ENCODE measurements at places on chromosomes 4 and X.

DNA sequence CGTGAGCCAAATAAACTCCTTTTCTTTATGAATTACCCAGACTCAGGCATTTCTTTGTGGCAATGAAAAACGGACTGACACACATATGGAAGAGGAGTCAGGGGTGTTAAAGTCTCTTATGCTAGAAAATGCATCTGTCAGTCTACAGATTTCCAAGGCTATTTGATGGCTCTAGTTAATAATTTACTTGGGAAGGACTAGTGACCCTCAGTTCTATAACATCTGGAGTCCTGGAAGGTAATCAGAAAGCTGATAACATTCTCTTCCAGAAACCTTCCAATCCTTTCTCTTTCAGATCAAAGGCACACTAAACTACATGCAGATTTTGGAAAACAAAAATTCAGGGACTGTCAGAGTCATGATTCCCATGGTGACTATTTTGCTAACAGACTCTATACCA is 142.0 kb upstream of the TEX13D start:
- no peak for DNase-seq

- DNase-seq, result no peak
Measured at GRCh38 chr4:87122252-87122651, 98.2 kb downstream of the KLHL8 start.

- no peak for DNase-seq
Measured at GRCh38 chr4:17726911-17727310, 54.5 kb downstream of the FAM184B start.

DNA sequence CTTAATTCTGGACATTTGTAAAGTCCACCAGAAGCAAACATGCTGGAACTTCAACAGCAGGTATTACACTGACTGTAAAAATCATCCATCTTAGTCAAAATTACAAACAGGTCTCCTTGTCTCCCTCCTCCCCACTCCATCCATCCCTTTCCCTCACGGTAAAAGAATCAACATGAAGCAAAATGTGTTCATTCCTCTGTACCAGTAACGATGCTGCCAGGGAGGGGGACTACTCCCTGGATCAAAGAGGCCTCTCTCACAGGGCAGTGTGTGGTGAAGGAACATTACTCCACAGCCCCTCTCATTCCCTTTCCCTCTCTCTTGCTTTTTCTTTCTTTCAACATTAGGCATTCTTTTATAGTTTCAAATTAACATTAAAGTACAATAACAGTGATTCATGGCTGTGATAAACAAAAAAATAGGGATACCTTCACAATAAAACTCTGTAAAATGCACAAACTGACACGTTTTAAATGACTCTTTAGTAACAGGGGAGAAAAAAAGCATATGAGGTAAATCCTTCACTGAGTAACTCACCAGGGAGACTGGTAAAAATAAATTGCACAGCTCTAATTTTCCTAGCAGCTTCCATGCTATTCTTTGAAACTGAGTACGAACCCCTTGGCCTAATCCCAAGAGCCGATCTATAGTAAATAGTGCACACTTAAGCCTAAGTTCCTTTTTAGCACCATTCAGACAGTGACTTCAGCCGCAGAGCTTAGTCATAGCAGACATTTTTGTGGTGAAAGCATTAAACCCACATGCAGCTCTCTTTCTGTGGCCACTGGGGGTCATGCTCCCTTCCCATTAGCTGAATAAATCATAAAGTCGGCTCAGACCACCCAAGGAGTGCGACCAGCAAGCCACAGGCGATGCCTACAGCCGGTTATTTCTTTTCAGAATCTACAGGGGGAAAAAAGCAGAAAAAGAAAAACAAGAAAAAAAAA is 215.6 kb upstream of the GYPA start:
- DNase-seq, result no peak

DNA sequence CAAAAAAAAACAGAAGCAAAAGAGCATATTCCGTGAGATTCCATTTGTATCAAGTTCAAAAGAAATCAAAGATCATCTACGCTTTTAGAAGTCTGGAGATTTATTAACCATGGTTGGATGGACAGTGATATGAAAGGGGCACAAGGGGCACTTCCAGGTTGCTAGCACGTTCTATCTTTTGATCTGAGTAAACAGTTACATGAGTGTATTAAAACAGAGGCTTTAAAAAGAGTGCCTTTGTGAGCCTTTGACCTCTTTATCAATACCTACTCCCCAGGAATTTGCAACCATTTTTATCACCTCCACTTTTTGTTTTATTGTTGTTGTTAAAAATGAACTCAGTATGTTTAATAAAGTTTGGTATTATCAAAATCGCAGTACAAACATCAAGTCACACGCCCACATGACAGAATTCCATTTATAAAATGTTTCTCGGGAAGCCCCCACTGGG is 72.4 kb upstream of the UCP1 start:
- DNase-seq, result no peak

GRCh38 chr4:118397623-118397979 is 44.8 kb upstream of the PRSS12 start:
- no peak for DNase-seq

- no peak for DNase-seq
Measured at GRCh38 chrX:105694839-105695238, 127.5 kb upstream of the NRK start.

DNA sequence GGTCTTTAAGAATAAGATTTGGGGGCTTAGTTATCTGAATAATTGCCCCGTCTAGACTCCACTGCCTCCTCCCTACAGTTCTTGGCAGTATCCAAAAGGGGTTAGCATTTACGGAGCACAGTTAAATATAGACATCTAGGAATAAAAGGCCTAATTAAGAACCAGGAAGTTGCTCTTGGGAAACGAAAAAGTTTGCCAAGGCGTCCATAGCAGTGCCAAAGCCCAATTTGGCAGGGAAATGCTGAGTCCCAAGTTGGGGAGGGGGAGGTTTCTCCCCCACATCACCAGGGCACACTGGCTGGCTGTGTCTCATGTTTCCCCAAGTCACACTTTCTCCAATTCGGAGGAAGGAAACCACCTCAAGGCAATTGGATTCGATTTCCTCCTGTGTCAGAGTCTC is 338.7 kb downstream of the FBXW7 start:
- DNase-seq, result no peak

- DNase-seq, result no peak
Measured at GRCh38 chr4:21374641-21375368, 573.8 kb downstream of the KCNIP4 start.

- no peak for DNase-seq
Measured at GRCh38 chr4:183342541-183343533, 20.6 kb upstream of the CLDN24 start.

- no peak for DNase-seq
Measured at GRCh38 chr4:53089936-53090729, 228.0 kb downstream of the RASL11B start.

DNA sequence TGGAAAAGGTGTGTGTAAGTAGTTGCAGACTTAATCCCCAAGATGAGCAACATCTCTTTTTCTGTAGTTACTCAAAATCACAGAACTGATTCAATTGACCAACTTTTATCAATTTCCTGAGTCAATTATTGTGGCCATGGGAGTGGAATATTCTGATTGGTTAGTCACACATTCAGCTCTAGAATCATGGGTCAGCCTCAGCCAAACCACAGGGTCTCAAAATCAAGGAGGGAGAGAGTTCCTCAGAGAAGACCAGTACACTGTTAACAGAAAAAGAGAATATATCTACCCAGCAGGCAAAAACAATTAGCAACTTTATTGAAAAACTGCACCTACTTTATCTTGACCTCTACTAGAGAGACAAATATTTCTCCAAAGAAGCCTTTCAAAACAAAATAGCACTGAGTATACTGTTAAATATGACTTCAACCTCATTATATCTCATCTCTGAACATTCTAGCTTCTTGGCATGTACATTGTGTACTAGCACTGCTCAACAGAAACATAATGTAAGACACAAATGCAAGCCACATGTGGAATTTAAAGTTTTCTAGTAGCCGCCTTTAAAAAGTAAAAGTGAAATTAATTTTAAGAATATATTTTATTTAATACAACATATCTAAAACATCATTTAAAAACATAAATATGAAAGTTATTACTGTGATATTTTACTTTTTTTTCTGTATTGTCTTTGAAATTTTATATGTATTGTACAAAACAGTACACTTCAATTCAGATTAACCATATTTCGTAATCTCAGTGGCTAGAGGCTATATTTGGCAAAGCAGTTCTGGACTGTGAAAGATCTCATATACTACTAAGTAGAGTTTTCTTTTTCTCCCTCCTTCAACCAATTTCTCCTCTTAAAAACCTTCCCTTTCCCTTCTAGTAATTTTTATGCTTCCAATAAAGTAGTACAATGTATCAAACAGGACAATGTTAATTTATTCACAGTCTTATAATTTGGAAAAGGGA is 11.8 kb upstream of the LCORL start:
- no peak for DNase-seq

- DNase-seq, result no peak
Measured at GRCh38 chrX:101986586-101986985, 54.8 kb upstream of the ZMAT1 start.

GRCh38 chr4:7197910-7198309 is 5.6 kb downstream of the SORCS2 start:
- no peak for DNase-seq

GRCh38 chr4:37803348-37803973 is 23.0 kb upstream of the PGM2 start:
- no peak for DNase-seq

GRCh38 chrX:64580605-64581004 is 185.4 kb upstream of the MTMR8 start:
- DNase-seq, result no peak

DNA sequence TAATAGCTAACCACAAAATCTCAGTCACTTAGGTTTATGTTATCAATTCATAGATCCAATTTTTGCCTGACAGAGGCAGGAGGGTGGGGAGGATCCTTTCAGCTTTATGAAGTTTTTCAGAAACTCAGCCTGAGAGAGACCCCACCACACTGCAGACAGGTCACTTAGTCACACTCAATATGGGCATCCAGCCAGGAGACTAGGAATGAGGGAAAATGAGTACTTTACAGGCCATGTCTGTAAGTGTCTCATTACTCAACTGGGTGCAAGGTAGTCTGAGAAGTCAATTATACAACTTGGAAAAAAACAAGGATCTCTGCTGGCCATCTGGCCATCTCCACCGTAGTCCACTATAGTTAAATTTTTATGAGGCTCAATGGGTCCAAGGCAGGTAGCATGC is 365.9 kb downstream of the INPP4B start:
- DNase-seq, result no peak

GRCh38 chrX:51853251-51853650 is 40.2 kb upstream of the MAGED1 start:
- DNase-seq, result no peak

GRCh38 chr4:139890816-139891215 is 225.2 kb downstream of the MGST2 start:
- DNase-seq, result no peak

GRCh38 chr4:36024901-36025660 is 219.2 kb downstream of the ARAP2 start:
- DNase-seq, result no peak

DNA sequence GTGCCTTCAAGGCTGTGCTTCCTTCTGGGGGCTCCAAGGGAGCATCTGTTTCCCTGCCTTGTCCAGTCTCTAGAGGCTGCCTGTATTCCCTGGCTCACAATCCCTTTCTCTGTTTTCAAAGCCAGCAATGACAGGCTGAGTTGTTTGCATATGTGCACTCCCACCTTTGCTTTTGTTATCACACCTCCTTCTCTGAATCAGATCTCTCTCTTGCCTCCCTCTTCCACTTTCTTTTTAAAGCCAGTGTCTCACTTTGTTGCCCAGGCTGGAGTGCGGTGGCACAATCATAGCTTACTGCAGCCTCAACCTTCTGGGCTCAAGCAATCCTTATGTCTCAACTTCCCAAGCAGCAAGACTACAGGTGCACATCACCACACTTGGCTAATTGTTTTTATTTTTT is 37.1 kb upstream of the LEF1 start:
- DNase-seq, result no peak

- peak; percentile 6 for DNase-seq
Measured at GRCh38 chr4:54063737-54064316, 578 bp downstream of the CHIC2 start.

GRCh38 chrX:85109235-85109634 is 105.6 kb downstream of the APOOL start:
- DNase-seq, result no peak

DNA sequence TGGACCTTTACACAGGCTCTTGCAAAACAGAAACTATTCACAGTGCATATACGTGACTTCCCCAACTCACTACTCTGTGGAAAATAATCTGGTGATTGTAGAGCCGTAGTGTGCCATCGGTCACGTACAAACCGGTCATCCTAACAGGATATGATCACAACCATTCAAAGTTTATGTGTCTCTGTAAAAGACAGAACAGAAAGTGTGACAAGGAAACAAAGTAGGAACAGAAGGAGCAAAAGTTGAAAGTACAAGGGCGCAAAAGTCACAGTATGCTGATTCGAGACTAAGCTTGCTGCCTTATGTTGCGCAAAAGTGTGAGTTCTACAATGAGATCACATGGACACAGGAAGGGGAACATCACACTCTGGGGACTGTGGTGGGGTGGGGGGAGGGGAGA is 18.6 kb downstream of the MEPE start:
- DNase-seq, result no peak

GRCh38 chrX:13239272-13239671 is 80.6 kb downstream of the ATXN3L start:
- no peak for DNase-seq

DNA sequence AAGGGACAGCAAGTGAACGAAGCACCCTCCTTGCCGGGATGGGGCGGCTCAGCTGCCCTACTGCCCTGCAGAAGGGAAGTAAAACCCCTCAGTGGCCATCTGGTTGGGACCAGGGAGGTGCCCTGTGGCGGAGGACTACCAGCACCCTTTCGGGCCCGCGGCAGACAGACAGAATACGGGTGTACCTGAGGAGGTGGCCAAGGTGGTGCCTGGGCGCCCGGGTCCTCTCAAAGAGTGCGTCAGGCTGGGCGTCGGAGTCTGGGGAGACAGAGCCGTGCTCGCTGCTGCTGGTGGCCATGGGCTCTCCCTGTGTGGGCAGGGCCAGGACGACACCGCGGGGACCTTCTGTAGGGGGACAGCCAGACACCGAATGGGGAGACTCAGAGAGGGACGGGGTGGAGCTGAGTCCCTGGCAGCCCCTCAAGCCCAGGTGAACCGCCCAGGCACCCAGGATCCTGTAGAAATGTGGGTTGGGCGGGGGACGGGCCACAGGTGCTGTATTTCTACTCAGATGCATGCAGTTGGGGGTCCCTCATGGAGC is 29.7 kb downstream of the PDHA1 start:
- no peak for DNase-seq

DNA sequence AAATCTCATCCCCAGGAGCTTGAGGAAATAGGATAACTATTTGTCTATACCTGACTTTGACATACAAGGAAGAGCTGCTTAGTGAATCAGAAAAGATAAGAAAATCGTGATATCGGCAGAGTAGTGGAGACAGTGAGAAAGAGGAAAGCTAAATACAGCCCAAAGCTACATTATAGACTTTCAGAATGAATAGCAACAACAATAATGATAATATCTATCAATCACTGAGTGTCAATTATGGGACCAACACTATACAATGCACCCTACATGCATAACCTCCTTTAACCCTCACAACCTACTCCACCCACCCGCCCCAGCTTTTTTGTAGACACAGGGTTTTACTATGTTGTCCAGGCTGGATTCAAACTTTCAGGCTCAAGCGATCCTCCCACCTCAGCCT is 205.1 kb downstream of the PPP3CA start:
- no peak for DNase-seq

GRCh38 chr4:88659055-88659889 is 38.4 kb downstream of the NAP1L5 start:
- DNase-seq, result peak; percentile 4

- no peak for DNase-seq
Measured at GRCh38 chr4:105122350-105122749, 24.3 kb upstream of the TET2 start.

GRCh38 chr4:177380730-177381287 is 61.4 kb downstream of the AGA start:
- no peak for DNase-seq
